IMR-90 (cell line): ENCODE measurements at places on chromosomes 2 and 18.

DNA sequence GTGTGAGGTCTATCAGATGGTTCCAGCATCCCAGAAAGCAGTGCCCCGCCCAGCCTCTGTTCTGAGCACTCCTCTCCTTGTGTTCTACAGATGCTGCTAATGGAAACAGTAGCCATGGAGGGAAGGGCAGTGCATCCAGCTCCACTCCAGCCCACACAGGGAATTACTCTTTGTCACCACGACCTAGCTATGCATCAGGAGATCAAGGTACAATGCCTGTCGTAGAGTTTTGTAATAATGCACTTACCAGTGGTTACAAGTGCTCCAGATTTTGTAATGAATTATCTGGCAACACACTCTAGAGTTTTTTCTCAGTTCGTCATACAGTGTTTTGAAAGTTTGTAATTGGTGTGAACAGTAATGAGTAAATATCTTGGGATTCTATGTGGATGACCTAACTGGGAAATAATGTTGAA lies 161.1 kb downstream of the ESCO1 start:
- DNase-seq: peak; percentile 59

DNA sequence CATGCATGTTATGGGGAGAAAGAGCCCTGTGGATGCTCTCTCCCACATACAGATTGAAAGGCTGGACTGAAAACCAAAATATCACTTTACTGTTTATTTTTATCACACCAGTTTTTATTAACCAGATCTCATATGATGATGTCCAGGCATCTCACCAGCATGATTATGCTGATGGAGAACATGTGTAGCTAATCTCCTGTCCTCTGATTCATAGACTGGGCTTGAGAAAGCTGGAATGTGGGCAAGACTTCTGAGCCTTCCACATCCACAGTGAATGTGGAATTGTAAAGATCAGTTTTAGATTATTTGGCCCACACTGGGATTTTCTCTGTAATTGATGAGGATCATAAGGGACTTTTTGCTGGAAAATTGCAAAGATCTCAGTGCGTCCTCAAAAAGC lies 137.9 kb downstream of the ICOS start:
- no peak for DNase-seq

DNA sequence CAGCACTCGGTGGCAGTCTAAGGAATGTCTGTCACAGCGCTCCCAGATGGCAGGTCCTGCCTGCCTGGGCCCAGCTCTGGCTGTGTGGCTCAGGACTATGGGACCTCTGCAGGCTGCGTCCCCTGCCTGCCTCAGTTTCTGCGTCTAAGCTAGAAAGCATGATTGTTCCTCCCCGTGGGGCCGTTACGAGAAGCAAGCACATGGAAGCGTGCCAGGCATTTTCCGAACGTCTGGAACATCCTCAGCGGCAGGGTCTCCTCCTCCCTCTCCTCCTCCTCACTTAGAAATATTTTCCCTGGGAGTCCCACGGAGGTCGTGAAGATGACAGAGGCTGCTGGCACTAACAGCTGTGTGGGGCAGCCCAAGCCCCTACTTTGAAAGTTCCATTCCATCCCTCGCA lies 43.3 kb downstream of the LRRFIP1 start:
- DNase-seq: no peak

GRCh38 chr2:236607471-236608187 lies 38.0 kb downstream of the ACKR3 start:
- DNase-seq: peak; percentile 14

DNA sequence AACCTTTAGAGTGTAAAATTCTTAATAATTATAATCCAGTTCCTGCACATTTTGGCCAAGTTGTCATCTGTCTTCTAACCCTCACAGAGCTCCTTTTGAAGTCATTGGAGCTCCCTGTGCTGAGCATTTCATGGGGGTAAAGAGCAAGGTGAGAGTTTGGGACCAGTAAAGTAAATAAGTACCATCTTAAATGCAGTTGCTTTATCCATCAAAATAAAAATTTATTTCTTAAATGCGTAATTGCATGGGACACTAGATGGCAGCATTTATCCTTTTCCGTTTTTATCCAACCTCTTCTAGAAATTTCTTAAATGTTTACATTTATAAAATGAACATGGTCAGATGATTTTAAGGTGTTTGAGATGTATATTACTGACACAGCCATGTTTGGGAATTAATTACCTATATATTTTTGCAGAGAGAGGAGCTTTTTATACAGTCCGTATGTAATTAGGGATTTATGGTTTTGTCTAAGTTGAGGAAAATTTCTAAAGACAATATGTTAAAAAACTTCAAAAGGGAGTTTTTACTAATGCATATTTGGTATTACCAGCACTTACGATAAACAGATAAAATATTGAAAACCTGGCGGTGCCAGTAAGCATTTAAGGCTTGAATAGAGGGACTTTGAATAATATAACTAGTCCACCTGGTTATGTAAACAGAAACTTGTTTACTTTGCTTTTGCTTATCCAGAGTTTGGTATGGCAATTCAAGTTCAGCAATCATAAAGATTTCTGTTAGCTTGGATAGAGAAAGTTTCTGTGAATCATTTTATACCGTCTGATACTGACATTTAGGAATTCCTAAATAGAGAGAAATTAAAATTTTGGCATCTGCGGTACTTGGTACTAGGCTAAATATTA lies 54.5 kb downstream of the ACSL3 start:
- peak; percentile 41 for DNase-seq

DNA sequence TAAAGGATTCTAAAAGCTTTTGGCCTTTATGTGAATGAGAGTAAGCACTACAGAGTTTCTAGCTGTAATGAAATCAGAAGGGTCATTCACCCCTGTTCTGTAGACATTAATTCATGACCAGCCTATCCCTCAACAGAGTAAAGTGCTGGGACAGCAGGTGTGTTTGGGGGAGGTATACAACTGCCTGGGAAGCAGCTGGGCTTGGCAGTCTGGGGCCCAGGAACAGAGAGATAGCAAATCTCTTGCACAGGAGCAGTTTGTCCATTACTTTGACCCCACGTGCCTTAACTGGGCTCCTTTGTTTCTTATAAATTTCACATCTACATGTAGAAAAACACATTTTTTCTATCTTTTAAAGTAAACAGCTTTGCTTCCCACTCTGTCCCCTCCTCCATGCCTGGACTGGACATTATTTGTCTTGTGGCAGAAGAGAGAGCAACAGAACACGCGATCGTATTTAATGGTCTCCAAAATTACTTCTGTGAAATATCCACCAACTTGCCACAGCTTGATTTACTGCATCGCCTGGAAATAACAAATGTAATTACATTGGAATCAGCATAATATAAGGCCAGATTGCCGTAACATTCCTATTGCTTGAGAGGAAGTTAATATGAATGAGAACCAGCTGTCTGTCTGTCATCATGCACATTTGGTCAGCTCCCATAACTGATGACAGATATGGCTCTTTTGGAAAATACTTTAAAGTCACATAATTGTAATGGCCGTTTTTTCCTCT lies 263.8 kb downstream of the RBM43 start:
- no peak for DNase-seq

DNA sequence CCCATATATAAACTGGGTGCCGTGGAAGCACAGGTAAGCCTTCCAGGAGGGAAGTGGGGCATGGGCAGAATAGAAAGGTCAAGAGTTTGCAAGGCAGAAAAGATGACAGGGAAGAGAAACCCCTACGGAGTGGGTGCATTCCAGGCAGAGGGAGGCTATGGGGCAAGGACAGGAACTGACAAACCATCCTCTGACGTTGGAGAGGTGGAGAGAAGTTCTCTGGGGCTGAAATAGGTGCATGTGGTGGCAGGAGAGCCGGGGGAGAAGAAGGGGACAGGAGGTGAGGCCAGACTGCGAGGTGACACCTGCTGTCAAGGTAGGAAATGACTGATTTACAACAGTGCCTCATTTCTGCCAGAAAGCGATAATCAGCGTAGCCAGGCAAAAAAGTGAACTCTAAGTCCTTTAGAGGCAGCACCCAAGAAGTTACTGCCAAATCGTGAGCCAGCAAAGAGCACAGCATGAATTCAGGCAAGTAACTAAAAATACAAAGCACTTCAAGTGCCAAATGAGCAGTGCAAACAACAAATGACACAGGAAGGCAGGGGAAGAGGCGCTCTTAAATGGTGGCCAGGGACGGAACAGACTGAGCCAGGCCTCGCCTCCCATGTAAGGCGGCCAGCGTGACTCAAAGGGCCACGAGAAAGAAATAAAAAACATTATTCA lies 113.3 kb upstream of the ACVR1C start:
- DNase-seq: no peak

DNA sequence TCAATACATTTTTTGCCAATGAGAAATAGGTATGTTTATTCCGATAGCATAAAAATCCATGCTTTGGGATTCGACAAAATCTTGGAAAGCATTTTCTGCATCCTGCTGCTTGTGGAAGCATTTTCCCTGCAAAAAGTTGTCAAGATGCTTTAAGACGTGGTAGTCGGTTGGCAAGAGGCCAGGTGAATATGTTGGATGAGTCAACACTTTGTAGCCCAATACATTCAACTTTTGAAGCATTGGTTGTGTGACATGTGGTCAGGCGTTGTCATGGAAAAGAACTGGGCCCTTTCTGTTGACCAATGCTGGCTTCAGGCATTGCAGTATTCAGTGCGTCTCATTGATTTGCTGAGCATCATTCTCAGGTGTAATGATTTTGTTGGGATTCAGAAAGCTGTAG lies 764.5 kb downstream of the TRIB2 start:
- no peak for DNase-seq

GRCh38 chr2:30721668-30722647 lies 85.3 kb downstream of the CAPN13 start:
- DNase-seq: no peak

DNA sequence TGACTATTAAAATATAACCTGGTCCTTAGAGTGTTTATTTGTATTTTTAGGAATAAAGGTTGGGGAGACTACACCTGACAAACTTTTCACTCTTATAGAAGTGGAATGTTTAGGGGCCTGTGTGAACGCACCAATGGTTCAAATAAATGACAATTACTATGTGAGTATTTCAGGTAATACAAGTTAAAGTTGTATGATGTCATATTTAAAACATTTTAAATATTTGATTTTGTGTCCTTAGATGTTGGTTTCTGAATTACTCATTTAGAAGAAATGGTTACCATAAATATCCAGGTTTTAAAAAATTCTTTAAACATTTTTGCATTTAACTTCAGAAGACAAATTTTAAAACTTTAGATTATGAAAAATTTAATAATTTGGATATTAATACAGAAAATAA lies 11.8 kb upstream of the ANKRD12 start:
- no peak for DNase-seq

- no peak for DNase-seq
Measured at GRCh38 chr2:158142568-158143332, 41.1 kb downstream of the UPP2 start.

DNA sequence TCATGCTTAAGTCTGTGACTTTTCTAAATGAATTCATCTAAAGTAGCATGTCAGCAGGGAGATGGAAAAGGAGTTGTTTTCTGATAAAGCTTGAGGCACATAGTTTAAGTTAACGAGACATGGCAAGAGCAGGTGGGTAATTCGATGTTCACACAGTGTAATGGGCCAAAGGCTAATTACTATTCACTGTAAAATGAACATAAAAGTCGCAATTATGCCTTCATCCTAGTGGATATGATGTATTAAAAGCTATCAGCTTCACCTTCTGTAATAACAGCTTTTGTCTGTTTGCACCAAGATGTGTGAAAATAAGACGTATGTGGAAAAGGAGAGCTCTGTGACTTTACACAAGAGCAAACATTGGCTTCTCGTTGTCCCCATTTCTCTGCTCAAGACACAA lies 94.2 kb upstream of the CDH20 start:
- DNase-seq: no peak

DNA sequence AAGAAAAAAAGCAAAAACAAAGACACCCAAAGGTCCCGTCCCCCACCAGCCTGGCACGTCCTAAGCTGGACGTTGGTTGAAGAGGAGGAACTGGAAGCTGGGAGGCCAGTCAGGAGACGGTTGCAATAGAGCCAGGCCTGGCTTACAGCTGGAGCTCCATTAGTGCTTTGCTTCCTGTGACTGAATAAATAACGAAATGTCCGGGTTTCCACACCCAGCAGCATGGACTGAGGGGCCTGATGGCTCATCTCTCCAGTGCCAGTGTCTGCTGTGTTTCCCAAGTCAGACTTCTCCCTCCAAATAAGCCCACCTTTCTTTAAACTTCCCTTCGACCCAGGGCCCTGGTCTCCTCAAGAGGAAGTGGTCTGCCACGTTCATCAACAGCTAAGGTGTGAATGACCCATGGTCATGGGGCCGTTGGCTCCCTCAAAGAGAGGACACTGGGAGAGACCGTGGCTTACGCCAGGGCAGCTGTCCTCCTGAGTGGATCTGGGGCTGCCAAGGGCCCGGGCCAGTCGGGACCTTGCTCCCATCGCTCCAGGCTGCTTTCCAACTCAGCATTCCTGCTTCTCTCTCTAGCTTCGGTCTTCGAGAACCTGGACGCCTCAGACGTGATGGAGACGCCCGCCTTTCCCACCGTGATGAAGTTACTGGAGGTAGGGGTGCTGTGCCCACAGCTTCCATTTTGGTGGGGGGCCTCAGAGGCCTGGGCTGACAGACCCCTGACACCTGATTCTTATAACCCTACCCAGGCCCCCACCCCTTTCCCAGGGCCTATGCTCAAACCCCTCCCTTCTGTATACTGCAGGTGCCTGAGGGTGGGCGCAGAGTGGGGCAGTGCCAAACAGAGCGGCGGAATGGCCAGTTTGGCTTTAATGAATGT lies 44.9 kb downstream of the MYO7B start:
- DNase-seq: no peak

DNA sequence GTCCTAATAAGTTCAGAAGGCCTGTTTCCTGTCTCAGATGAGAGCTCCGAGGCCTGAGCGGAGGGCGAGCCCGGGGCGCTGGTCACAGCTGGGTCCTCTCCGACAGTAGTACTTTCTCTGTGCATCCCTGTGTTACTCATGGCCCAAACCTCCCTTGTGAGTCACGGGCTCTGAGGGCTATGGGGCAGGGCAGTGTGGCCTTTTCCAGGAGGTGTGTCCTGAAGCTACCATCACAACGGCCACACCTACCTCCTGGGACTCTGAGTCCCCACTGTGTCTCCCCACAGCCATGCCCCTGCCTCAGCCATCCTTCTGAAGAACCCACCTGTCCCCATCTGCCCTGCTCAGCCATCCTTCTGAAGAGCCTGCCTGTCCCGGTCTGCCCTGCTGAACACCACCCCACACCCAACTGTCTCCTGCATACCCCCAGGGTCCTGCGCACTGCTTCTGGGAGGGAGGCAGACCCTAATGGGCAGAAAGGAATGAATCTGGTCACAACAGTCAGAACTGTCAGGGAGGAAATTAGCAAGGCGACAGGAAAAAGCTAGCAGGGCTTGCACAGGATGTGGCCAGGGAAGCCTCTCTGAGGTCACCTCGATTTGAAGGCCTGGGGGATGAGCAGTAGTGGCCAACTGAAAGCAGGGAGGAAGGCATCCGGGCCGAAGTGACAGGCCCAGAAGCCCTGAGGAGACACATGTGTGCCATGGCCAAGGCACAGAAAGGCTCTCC lies 145.4 kb upstream of the RIOK3 start:
- DNase-seq: peak; percentile 58
